ENCODE measurements at places on chromosomes 7 and 10. TPM values are rescaled to one million over a fixed set of nuclear protein-coding genes. Genes with fewer than 3 reads are reported as not detected.

The GJC3 gene
- total RNA-seq = not detected

The GFRA1 gene
- 0.68 TPM for total RNA-seq

The BAIAP2L1 gene
- total RNA-seq = 4.4 TPM

The NODAL gene
- not detected for total RNA-seq

The CLDN15 gene
- 4.4 TPM for total RNA-seq

The FBXW4 gene
- 12.8 TPM for total RNA-seq

The SUN3 gene
- total RNA-seq = not detected

The VWA2 gene
- 0.15 TPM for total RNA-seq

The PIK3AP1 gene
- total RNA-seq = not detected

The POLR2J gene
- 20.0 TPM for total RNA-seq

The PIP gene
- total RNA-seq = not detected

The HTR7 gene
- total RNA-seq = 0.59 TPM

The EXOSC1 gene
- total RNA-seq = 22.3 TPM

The CHN2 gene
- total RNA-seq = 0.93 TPM

The CALU gene
- total RNA-seq = 337 TPM

The PLEKHS1 gene
- not detected for total RNA-seq

The MYOZ1 gene
- total RNA-seq = 0.12 TPM

The PNLIPRP1 gene
- total RNA-seq = not detected

The SPOCK2 gene
- total RNA-seq = 1.4 TPM
